ENCODE measurements at places on chromosomes 2 and 18.

GRCh38 chr2:239889641-239890121 is 135.5 kb downstream of the NDUFA10 start:
- no peak for DNase-seq

DNA sequence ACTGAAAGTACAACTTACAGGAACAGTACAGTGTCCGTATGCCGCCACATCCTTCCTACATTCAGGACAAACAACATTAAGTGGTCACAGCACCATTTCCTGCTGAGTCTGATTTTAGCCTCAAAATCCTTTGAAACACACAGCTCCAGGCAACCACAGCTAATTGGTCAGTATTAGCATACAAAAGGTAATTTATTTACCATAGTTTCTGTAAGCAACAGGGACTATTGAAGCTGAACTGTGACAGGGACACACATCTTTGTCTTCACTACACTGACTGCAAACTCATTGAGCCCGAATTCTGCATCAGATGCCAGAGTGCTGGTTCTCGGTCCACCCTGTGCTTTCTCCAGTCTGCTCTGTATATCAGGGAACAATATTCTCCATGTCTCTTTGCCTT is 151.8 kb downstream of the ST6GAL2 start:
- no peak for DNase-seq

- no peak for DNase-seq
Observed at GRCh38 chr2:85303780-85304531, 23.8 kb downstream of the TGOLN2 start.

GRCh38 chr2:118048401-118048800 is 34.5 kb upstream of the CCDC93 start:
- DNase-seq: no peak

DNA sequence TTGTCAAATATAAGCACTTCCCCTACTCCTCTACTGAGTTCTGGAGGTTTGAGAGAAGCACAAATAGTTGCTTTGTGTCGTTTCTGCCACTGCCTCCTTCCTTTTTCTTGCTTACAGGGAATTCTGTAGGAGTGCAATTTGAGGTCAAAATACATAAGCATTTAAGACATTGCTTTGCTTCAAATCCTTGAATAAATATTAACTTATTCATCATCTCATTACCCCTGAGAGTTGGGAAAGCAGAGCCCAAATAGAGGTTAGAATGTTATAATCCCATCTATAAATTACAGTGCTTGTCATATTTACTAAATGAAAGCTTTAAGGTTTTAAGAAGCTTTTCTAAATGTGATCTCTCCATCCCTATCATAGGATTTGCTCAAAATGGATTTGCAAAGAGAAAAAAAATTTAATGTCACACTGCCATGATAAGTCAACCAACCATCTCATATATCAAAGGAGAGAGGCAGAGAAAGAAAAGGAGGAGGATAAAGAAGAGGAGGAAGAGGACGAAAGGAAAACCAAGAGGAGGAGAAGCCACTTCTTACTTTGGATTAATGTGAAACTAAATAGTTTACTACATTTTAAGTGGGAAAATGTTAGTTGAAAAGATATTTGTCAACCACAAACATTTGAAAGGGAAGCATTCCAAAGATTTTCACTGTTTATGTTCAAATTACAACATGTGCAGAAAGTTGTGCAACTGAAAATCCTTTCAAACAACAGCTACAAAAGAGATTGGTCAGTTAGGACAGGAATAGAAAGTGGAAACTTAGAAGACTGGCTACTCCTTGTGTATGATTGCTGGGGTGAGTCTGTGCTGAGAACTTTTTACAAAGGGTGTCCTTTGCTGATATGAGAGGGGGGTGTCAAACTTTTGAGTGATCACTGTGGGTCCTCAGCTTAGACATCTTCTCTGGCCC is 277.3 kb upstream of the FN1 start:
- DNase-seq: no peak

- DNase-seq: no peak
Observed at GRCh38 chr2:27823135-27823534, 51.6 kb downstream of the MRPL33 start.

- no peak for DNase-seq
Observed at GRCh38 chr18:33594799-33595198, 16.8 kb downstream of the ASXL3 start.

GRCh38 chr2:100105678-100106054 is 36.7 kb downstream of the AFF3 start:
- no peak for DNase-seq

DNA sequence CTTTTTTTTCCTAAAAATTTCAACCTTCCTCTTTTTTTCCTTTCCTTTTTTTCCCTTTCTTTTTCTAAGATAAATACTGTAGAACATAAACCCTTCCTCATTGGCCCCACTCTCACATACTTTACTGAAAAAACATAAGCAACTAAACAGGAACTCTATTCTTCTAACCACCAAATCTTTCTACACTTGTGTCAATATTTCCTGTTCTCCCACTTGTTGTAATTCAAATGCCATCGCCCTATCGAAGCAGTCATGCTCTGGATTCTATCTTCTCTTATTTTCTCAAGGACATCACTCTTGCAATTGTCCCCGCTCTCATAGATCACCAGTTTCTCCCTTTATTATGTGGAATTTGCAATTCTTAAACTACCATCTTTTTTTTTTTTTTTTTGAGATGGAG is 20.2 kb upstream of the SSB start:
- no peak for DNase-seq

DNA sequence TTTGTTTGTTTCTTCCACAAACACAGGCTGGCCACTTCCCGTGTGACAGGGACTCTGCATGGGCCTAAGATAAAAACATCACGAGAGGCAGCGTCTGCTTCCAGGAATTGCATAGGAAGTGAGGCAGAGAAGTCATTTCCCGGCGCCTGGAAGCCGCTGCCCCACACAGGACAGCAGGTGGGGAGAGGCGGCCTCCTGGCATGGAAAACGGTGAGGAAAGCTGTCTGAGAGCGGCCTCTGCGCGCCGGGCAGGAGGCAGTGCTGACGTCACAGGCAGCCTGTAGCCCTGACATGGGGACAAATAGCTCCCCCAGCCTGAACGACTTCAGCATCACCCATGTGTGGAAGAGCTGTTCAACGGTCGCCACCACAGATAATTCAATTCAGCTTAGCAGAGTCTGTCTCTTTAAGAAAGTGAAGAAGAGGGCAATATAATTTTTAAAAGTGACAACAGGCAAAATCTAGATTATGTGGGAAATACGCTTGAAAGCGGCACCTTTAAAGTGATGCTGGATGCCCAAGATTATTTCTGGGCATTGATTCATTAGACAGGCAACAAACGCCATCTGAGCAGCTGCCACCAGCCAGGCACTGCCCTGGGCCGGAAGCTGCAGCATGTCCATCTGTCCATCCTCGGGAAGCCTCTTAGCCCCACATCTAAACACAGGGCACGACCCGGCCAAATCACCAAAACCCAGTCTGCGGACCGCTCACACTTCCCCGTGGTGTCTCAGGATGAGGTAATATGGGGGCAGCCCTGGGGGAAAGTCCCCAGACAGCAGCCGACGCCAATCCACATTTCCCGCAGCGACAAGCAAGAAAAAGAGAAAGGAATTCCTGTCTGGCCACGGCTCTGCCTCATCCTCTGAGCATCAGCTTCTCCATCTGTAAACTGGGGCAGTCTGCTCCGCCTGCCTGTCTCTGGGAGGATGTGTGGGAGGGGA is 138.9 kb downstream of the PXDN start:
- no peak for DNase-seq

GRCh38 chr2:98691303-98691702 is 39.6 kb downstream of the MGAT4A start:
- DNase-seq: no peak

DNA sequence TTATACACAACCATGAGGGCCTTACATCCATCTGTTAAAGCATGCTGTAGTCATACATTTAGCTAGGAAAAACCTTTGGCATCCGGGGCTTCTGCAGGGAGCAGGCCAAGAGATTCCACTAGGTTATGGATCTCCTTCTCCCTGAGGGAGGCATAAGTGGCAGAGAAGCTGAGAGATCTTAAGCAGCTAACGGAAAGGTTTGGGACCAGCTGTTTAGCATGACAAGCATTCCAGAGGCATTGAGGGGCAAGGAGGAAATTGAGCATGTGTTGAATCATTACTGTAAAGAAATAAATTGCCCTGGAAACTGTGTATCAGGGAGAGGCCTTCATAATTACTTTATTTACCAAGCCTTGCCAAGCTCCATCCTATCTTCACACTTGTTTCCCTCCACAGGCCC is 643.1 kb downstream of the CNTNAP5 start:
- no peak for DNase-seq

- no peak for DNase-seq
Observed at GRCh38 chr2:185132501-185133041, 534.2 kb downstream of the ZNF804A start.

DNA sequence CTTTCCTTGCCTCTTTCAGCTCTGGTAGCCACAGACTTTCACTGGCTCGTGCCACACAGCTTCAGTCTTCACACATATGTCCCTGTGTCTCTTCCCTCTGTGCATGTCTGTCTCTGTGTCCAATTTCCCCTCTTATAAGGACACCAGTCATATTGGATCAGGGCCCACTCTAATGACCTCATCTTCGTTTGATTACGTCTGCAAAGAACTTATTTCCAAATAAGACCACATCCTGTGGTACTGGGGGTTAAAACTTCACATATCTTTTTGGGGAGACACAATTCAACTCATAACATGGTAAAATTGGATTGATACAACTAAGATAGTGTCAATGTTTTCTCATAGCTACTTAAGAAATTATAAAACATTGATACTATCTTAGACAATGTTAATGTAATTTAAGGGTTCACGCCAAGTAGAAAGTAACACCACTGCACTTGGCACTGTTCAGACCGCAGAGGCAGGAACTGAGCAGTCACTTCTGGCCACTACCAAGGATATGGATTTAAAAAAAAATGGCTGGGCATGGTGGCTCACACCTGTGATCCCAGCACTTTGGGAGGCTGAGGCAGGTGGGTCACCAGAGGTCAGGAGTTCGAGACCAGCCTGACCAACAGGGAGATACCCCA is 119.6 kb upstream of the EPAS1 start:
- no peak for DNase-seq

DNA sequence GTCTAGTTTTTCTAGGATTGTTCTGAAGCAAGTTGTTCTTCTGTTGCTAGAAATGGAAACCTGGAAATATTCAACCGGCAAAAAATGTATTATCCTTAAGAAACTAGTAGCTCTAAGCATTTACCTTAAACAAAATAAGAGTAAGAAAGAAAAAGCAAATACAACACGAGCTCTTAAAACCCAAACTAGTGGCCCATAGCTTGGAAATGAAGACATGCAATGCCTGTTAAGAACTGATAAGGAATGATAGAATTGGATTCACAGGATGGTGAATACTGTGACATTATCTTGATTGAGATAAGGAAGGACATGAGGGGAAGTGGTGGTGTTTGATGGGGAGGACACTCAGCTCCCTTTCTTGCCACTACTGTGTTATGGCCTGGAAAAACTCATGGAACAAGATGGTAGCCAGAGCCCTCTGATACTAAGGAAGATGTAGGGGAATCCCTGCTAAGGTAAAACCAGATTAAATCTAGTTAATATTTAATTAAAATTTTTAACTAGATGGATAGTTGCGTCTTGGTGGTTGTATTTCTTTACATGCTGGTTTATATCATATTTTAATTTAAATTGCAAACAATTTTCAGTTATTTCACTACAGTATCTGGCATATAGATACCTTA is 193.8 kb downstream of the LPIN1 start:
- no peak for DNase-seq

GRCh38 chr2:86223140-86223926 is 24.1 kb downstream of the MRPL35 start:
- peak; percentile 45 for DNase-seq

DNA sequence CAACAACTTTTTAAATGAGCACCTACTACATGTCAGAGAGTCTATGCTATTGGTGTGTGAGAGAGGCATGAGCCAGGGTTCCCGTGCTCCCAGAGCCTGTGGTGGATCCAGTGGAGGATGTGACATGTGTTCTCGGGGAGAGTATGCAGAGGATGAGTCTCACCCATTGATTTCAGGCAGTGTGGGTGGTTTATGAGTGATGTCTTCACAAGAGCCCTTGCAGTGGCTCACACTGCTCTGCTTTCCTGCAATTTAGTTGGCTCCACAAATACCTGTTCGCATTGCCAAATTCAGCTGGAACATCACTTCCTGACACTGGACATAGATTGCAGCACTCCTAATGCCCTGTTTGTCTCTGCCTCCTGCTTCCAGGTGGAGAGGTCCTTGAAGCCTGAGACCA is 243.6 kb upstream of the CXCR4 start:
- no peak for DNase-seq

GRCh38 chr2:3823748-3824147 is 120.4 kb downstream of the DCDC2C start:
- no peak for DNase-seq

Measured in renal cortex interstitium (tissue), 15 donors.